SJSA1 (cell line): ENCODE measurements at places on chromosomes 5 and 9. TPM values are rescaled to one million over a fixed set of nuclear protein-coding genes. Genes with fewer than 3 reads are reported as not detected.

Gene SMIM23
- total RNA-seq = not detected in 2 replicates

Gene CAVIN4
- 0.38 and 0.87 TPM in 2 replicates for total RNA-seq

Gene PCDHA6
- total RNA-seq = not detected in 2 replicates

Gene OLFM1
- 23.4 and 35.0 TPM in 2 replicates for total RNA-seq

Gene NKD2
- total RNA-seq = 0.37 TPM in 1 of 2 replicates, not detected in the other

Gene WNT8A
- total RNA-seq = not detected in 2 replicates

Gene TMEM252
- total RNA-seq = not detected in 2 replicates

Gene CNTFR
- not detected in 2 replicates for total RNA-seq

Gene TRIM14
- total RNA-seq = 4.0 and 6.5 TPM in 2 replicates

Gene SEMA4D
- total RNA-seq = 0.03 and 0.37 TPM in 2 replicates

Gene ANKRD31
- total RNA-seq = not detected in 2 replicates

Gene ARSI
- total RNA-seq = 0.21 TPM in 1 of 2 replicates, not detected in the other

Gene C9
- 0.37 TPM in 1 of 2 replicates, not detected in the other for total RNA-seq

Gene RLN2
- total RNA-seq = not detected in 2 replicates

Gene TAF11L9
- total RNA-seq = not detected in 2 replicates

Gene ADGRV1
- total RNA-seq = 0.13 TPM in 1 of 2 replicates, not detected in the other

Gene MEF2C
- 29.8 and 39.3 TPM in 2 replicates for total RNA-seq

Gene GLT6D1
- not detected in 2 replicates for total RNA-seq

- H3K4me1 ChIP-seq = peaks cover 59% of the 10 kb centered on the region
- H3K4me3 ChIP-seq = no peak overlapping the region
- no peaks in the 10 kb centered on the region for H3K36me3 ChIP-seq
- no peak for DNase-seq
- no peaks in the 10 kb centered on the region for H3K27me3 ChIP-seq
These were observed 121.9 kb downstream of the LPAR1 start for GRCh38 chr9:110916403-110916802.

GRCh38 chr5:172692981-172693380 is 51.9 kb downstream of the NEURL1B start:
- peaks cover 12% of the 10 kb centered on the region for H3K36me3 ChIP-seq
- no peak for DNase-seq
- H3K27me3 ChIP-seq = no peaks in the 10 kb centered on the region
- H3K4me3 ChIP-seq = no peak overlapping the region

DNA sequence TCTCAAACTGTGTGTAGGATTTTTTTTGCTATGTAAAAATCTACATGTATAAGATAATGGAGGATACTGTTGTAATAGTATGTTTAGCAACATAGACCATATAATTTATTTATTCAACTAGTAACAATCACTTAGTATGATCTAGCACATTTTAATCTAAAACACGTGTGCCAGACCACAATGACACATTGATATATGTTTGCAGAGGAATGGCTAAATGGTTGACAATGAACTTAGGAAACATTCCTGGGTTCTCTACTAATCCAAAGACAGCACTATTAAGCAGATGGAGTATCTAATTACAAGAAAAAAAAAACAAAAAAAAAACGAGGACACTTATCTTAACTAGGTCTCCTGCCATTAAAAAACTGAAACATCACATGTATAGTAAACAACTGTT is 261.7 kb upstream of the PAPPA start:
- H3K27ac ChIP-seq = no peak overlapping the region
- no peak overlapping the region for H3K4me3 ChIP-seq
- H3K27me3 ChIP-seq = no peaks in the 10 kb centered on the region
- H3K4me1 ChIP-seq = no peaks in the 10 kb centered on the region; the same call in none of the 2 replicates

- no peaks in the 10 kb centered on the region for H3K27me3 ChIP-seq
- H3K4me1 ChIP-seq = peaks cover 10% of the 10 kb centered on the region
- DNase-seq = no peak
- no peak overlapping the region for H3K4me3 ChIP-seq
These were observed 69.3 kb upstream of the EGFLAM start for GRCh38 chr5:38189081-38189504.

- H3K4me3 ChIP-seq = no peak overlapping the region
- no peak overlapping the region for H3K27ac ChIP-seq
- peaks cover 13% of the 10 kb centered on the region for H3K36me3 ChIP-seq
- no peaks in the 10 kb centered on the region for H3K27me3 ChIP-seq
- no peak for DNase-seq
These were observed 33.6 kb downstream of the PRRT1B start for GRCh38 chr9:131578731-131579504.

DNA sequence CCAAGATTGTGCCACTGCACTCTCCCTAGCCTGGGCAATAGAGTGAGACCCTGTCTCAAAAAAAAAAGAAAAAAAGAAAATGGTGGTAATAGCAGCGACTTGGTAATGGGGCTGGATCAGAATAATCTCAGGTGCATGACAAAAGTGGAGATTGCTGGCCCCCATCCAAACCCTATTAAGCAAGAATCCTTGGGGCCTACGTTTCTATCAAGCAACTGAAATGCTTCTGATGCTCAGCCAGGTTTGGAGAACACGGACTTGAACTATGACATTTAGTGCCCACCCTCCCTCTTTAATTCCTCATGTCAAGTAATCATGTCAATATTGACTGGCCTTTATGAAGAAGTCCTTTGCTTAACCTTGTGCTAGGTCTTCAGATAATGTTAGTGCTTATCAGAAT is 6.6 kb downstream of the C5orf52 start:
- H3K36me3 ChIP-seq = no peaks in the 10 kb centered on the region
- no peaks in the 10 kb centered on the region for H3K27me3 ChIP-seq
- no peaks in the 10 kb centered on the region for H3K4me1 ChIP-seq
- no peak overlapping the region for H3K4me3 ChIP-seq
- no peak for DNase-seq

GRCh38 chr9:87342743-87343142 is 154.9 kb upstream of the DAPK1 start:
- no peak overlapping the region for H3K4me3 ChIP-seq
- H3K36me3 ChIP-seq = no peaks in the 10 kb centered on the region
- H3K27me3 ChIP-seq = no peaks in the 10 kb centered on the region
- H3K27ac ChIP-seq = no peak overlapping the region

DNA sequence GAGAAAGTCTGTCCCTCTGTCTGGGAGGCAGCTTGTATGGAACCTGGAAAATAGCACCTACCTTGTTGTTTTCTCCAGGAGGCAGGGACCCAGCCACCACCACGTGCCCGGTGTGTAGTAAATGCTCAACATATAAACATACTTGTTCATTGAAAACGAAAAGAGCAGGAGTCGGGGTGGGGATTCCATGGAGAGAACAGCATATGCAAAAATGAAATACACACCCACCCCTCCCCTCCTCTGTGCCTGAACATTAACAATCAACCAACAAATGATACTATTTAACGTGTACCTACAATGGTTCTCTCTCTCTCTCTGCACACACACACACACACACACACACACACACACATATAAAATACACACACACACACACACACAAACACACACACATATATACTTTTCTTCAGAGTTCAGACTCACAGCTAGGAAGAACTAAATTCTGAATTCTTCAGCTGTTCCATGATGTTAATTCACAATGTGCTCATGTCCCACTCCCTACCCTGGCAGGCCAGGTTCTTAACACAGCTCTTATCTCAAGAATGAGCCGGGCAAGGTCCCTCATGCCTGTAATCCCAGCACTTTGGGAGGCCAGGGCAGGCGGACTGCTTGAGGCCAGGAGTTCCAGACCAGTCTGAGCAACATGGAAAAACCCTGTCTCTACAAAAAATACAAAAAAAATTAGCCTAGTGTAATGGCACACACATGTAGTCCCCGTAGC is 16.3 kb upstream of the DENND1A start:
- no peaks in the 10 kb centered on the region for H3K36me3 ChIP-seq
- no peaks in the 10 kb centered on the region for H3K4me1 ChIP-seq
- H3K27ac ChIP-seq = no peak overlapping the region
- no peak overlapping the region for H3K4me3 ChIP-seq

GRCh38 chr5:58933891-58934628 is 351.2 kb downstream of the RAB3C start:
- H3K27ac ChIP-seq = no peak overlapping the region
- H3K4me3 ChIP-seq = no peak overlapping the region
- H3K27me3 ChIP-seq = no peaks in the 10 kb centered on the region
- no peak for DNase-seq

DNA sequence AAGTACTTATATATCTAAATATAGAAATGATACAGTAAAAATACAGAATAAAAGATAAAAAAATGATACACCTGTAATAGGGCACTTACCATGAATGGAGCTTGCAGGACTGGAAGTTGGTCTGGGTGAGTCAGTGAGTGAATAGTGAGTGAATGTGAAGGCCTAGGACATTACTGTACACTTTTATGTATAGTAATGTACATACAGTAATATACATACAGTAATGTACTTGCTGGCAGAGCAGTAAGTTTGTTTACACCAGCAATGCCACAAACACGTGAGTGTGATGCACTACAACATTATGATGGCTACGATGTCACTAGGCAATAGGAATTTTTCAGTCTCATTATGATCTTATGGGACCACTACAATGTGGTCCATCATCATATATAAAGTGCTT is 34.2 kb downstream of the SUSD1 start:
- no peak overlapping the region for H3K27ac ChIP-seq
- no peaks in the 10 kb centered on the region for H3K27me3 ChIP-seq
- peaks cover 27% of the 10 kb centered on the region for H3K36me3 ChIP-seq
- no peak for DNase-seq
- H3K4me1 ChIP-seq = no peaks in the 10 kb centered on the region
- H3K4me3 ChIP-seq = no peak overlapping the region

DNA sequence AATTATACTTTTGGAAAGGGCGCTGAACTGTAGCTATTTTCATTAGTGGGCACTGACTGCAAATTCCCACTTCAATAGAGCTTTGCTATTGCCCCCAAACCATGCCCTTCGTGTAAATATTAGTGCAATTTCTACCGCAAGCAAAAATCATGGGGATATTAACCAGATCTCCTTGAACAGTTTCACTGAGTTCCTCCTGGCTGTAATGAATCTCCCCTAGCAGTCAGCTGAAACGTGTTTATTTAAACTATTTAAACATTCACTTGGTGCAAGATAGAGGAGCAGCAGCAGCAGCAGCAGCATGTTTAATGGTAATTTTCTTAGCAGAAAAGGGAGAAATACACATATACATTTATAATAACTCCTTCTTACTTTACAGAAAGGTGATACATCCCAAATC is 54.4 kb downstream of the ARRDC3 start:
- no peaks in the 10 kb centered on the region for H3K36me3 ChIP-seq
- H3K4me3 ChIP-seq = no peak overlapping the region
- H3K27ac ChIP-seq = no peak overlapping the region
- no peak for DNase-seq

- H3K27me3 ChIP-seq = peaks cover 3% of the 10 kb centered on the region; the same call in 1 of the 2 replicates
- H3K4me1 ChIP-seq = no peaks in the 10 kb centered on the region
- H3K36me3 ChIP-seq = no peaks in the 10 kb centered on the region
These were observed 74.0 kb downstream of the KCNN2 start for GRCh38 chr5:114435885-114436299.

GRCh38 chr5:83035373-83036100 is 41.7 kb downstream of the TMEM167A start:
- DNase-seq = no peak
- no peaks in the 10 kb centered on the region for H3K27me3 ChIP-seq
- H3K4me3 ChIP-seq = no peak overlapping the region
- no peak overlapping the region for H3K27ac ChIP-seq

DNA sequence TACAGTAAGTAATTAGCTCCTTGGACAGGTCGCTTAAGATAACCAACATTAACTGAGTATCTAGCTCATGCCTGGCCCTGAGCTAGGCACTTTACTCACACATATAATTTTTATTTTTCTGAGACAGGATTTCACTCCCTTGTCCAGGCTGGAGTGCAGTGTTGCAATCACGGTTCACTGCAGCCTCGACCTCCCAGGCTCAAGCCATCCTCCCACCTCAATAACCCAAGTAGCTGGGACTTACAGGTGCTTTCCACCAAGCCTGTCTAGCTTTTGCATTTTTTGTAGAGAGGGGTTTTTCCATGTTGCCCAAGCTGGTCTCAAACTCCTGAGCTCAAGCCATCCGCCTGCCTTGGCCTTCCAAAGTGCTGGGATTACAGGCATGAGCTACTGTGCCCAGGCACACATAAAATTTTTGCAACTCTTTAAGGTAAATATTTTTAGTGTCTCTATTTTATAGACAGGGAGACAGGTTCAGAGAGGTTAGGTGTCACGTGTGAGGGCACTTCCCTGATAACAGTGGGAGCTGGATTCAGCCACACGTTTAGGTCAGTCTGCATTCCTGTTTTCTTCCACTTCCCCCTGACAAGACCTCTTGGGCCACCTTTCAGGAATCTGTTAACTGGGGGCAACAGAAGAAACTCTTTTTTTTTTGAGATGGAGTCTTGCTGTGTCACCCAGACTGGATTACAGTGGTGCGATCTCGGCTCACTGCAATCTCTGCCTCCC is 18.2 kb downstream of the HBEGF start:
- H3K27ac ChIP-seq = peak overlapping the region; percentile 59
- H3K4me3 ChIP-seq = no peak overlapping the region
- no peaks in the 10 kb centered on the region for H3K27me3 ChIP-seq
- H3K36me3 ChIP-seq = peaks cover 19% of the 10 kb centered on the region

- H3K27ac ChIP-seq = no peak overlapping the region
- H3K36me3 ChIP-seq = no peaks in the 10 kb centered on the region
- no peaks in the 10 kb centered on the region for H3K4me1 ChIP-seq
- no peaks in the 10 kb centered on the region for H3K27me3 ChIP-seq
These were observed 468.7 kb upstream of the TYRP1 start for GRCh38 chr9:12224449-12224848.

- no peak overlapping the region for H3K4me3 ChIP-seq
- H3K27me3 ChIP-seq = no peaks in the 10 kb centered on the region
- H3K4me1 ChIP-seq = no peaks in the 10 kb centered on the region
- DNase-seq = no peak
These were observed 137.1 kb downstream of the KCTD16 start for GRCh38 chr5:144307736-144308135.

GRCh38 chr5:127851964-127852363 is 148.8 kb downstream of the CCDC192 start:
- no peak overlapping the region for H3K27ac ChIP-seq
- no peak for DNase-seq
- H3K4me3 ChIP-seq = no peak overlapping the region
- H3K36me3 ChIP-seq = no peaks in the 10 kb centered on the region
- no peaks in the 10 kb centered on the region for H3K4me1 ChIP-seq

DNA sequence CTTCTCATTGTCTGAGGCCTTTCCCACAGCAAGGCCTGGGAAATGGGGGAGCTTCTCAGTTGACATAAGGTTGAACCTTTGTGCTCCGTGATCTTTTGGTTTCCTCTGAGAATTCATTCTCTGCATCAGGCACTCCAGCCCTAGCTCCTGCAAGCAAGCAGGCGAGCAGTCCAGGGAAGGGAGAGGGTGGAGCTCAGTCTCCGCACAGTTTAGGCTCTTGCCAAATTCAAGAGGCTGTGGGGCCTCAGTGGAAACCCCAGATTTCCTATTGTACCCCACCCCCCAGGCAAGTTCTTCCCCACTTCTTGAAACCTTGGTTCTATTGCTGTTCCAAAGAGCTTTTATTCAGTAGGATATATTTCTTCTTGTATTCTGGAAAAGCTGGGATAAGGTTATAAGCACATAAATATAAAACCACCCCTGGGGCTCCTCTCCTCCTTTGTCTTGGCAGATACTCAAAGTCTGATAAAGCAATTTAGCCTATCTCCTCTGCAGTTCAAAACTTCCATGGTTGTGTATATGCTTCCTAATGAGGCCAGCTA is 147.2 kb downstream of the PDZD2 start:
- H3K4me3 ChIP-seq = no peak overlapping the region
- no peak overlapping the region for H3K27ac ChIP-seq
- DNase-seq = no peak
- no peaks in the 10 kb centered on the region for H3K4me1 ChIP-seq
- no peaks in the 10 kb centered on the region for H3K27me3 ChIP-seq
- H3K36me3 ChIP-seq = no peaks in the 10 kb centered on the region
